ENCODE measurements at places on chromosomes 3 and 15.
A peak's percentile ranks its signal among the peaks of the same experiment; 100 is the strongest.

- DNase-seq = peak; percentile 98
Observed at GRCh38 chr3:72041511-72041910, 256.6 kb upstream of the PROK2 start.

- no peak for DNase-seq
Observed at GRCh38 chr3:167146911-167147310, 233.2 kb downstream of the ZBBX start.

DNA sequence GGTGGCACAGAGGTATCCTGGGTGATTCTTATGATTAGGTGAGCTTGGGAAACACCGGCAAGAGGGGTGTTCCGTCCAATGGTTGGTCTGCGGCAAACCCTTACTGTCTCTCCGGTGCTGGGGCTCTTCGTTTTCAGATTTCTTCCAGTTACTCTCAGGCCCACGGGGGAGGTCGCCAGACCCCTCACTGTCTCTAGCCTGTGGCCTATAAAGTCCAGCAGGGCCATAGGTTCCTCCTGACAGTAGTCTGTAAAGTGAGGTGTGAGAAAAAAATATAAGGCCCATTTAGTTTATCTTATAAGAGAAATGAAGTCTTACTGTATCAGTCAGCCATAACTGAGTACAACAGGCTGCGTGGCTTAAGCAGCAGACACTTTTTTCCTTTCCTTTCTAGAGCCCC, 1.4 kb downstream of the ESYT3 start:
- no peak for DNase-seq

GRCh38 chr15:80721476-80721875, 26.4 kb downstream of the ABHD17C start:
- DNase-seq = no peak

DNA sequence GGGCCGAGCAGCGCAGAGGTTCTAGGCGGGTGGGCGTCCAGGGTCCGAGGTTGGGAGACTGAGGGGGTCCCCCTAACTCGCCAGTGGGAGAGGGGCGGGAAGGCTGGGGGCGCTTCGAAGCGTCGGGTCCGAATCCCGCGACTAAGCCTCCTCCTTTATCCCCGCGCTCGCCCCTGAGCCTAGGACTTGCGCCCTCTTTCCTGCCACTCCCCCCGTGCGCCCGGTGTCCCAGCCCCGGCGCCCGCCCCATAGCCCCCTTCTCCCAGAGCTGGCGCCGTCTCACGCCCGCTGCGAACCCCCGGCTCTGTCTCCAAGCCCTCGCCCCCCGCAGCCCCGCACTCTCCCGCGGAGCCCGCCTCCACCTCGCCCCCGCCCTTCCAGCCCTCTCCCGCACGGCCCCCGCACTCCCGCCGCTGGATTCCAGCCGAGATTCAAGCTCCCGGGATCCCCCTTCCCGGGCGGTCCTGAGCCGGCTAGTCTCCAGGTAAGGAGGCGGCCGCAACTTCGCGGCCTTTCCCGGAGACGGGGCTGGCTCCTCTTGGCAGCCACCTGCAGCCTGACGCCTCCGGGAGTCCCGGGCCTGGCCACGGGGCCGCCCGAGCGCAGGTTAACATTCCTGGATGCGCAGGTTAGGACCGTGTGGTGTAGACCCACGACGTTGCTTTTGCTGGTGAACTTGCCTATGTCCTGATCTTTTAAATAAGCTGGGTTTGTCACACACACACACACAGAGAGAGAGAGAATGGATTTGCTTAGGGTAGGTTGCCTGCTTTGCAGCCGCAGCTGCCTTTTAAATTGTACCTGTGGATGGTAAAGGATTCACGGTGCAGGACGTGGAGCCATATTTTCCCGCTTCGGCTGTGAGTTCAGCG, 563 bp downstream of the PXYLP1 start:
- DNase-seq = peak; percentile 52

- DNase-seq = no peak
Observed at GRCh38 chr3:126358038-126358815, 1.0 kb upstream of the KLF15 start.

- DNase-seq = no peak
Observed at GRCh38 chr15:43150191-43150929, 17.0 kb downstream of the TMEM62 start.

GRCh38 chr15:35618260-35619188, 72.6 kb upstream of the DPH6 start:
- no peak for DNase-seq

GRCh38 chr3:99534951-99535704, 103.3 kb upstream of the COL8A1 start:
- no peak for DNase-seq

- DNase-seq = peak; percentile 91
Observed at GRCh38 chr3:61829722-61830350, 268.5 kb downstream of the PTPRG start.

DNA sequence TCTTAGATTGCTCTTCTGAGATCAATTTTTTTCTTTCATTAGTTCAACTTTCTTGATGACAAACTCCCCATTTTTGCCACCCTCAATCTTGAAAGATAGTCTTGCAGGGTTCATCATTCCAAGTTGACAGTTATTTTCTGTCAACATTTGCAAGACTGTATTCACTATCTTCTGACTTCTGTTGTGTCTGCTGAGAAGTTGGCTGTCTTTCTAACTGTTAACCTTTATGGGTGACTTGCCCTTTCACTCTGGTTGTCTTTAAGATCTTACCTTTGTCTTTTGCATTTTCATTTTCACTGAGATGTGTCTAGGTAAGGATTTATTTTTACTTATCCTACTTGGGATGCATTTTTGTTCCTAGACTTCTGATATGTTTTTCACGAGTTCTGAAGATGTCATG, 14.6 kb upstream of the PIGZ start:
- no peak for DNase-seq

DNA sequence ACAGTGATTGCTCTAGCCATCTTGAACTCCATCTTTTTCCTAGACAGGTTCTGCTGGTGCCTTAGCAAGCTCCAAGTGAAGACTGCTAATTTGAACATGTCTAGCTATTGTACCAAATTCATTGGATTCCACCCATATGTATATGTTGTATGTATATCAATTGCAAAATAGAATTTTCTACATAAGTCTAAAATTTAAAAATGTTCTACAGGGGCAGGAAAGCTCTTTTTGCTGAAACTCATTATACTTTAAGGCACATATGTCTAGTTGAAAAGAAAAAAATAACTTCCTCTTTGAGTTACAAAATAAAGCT, 845.3 kb downstream of the MCTP2 start:
- no peak for DNase-seq

DNA sequence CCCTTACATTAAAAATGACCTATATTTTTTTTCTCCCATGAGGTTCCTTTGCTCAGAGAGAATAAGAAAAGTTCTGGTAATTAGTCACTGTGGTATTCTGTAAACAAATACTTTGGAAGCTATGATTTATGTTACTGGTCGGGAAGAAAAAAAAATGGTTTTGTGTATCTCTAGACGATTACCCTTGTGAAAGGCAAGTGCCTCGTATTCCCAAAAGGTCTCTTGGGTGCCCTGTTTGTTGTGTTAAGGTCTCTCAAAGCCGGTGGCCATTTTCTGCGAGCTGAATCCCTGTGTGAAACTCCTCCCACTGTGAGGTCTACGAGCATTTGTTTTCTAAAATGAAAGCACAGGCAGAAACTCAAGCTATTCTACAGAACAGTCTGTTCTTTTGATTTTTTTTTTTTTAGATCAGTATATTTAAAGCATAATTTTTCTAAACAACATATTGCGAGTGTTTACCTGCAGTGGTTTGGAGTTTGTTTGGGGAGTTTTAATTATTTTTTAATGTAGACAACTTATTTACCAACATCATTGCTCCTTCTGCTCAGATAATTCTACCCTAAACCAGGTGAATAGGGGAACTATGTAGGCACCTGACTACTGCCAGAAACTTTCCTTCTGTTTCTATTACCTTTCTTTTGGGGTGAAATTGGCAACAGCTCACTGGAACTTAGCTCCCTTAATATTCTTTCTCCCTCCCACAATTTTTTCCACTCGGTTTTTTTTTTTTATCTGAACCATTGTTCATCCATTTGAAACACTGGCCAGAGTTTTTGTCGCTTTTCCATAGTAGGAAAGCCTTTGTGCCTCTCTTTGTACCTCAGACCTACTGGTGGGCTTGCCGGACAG, 44.0 kb downstream of the ZBTB38 start:
- peak; percentile 75 for DNase-seq

- DNase-seq = no peak
Observed at GRCh38 chr3:60186359-60186758, 1064.9 kb downstream of the FHIT start.

GRCh38 chr3:157239082-157239704, 79.2 kb upstream of the CCNL1 start:
- peak; percentile 31 for DNase-seq

Measured in G401 (cell line).